CD4-positive, alpha-beta T cell treated with Interleukin-1 beta for 1 hour (primary cell): ENCODE measurements at places on chromosomes 6 and 20.

DNA sequence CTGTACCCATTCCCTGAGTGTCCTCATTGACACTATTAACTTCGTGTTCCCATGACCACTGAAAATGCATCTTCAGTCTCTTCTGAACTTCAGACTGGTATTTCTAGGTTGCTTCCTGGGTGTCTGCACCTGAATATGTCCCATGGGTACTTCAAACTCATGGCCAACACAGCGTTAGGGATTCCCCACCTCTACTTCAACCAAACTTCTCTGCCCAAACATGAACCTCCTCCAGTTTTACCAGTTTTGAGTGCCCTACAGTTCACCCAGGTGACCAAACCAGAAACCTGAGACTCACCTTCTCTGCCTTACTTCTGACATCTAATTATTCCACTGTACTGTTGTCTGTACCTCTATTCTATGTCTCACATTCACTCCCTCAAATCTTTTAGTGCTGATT, 99.5 kb upstream of the SUPT3H start:
- no peak for DNase-seq

GRCh38 chr6:105911106-105911629, 175.0 kb upstream of the PRDM1 start:
- DNase-seq: no peak

DNA sequence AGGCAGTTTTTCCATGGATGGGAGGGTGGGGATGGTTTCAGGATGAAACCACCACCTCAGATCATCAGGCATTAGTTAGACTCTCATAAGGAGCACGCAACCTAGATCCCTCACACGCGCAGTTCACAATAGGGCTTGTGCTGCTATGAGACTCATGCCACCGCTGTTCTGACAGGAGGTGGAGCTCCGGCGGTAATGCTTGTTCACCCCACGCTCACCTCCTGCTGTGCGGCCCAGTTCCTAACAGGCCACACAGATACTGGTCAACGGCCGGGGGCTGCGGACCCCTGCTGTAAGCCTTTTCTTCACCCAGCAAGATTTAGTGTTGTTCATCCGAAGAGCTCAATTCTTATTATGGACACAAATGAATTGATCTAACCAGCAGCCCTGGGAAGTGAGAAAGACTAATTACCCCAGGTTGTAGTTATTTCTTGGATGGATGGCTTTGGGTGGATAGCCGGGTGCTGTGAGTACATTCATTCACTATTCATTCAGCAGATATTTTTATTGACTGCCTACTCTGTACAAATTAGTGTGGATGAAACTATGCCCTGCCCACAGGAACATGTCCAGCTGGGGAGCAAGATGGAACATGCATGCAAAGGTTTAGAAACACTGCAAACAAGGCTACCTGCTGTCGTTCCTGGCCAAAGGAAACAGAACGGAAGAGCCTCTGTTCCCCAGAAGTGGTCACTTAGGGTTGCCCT, 57.2 kb downstream of the RIOK1 start:
- no peak for DNase-seq

DNA sequence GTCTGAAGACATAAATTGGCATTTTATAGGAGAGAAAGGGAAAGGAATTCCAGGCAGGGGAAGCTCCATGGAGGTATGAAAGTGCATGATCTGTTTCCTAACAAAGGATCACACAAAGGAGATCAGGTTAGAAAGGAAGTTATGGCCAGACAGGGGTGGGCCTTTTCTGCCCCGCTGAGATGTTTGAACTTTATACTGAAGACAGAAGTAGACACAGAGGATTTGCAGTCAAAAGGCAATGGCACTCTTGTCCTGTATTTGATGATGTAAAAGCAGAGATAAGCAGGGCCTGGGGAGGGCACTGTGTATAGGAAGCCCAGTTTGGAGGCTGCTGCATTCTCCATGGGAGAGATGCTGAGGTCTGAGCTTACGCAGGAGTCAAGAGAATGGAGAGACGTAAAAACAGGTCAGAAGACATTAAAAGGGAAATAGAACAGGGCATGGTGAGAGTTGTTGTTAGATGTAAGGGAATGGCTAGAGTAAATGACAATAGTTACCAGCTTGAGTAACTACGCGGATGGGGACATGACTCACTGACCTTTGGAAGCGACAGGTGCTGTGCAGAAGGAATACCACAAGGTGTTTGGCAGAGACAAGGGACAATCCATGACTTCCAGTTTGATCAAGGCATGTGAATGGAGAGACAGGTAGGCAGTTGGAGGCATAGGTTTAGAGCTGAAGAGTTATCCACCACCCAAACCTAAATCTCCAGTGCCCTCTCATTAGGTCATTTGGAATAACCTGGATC, 190.6 kb upstream of the SASH1 start:
- DNase-seq: no peak

- DNase-seq: no peak
These were observed 1.7 kb downstream of the AFDN start for GRCh38 chr6:167828325-167828956.

GRCh38 chr6:115634131-115634530, 426.6 kb downstream of the FRK start:
- DNase-seq: no peak

- DNase-seq: no peak
These were observed 28.5 kb downstream of the SMOC2 start for GRCh38 chr6:168469521-168469920.
